Inflammatory macrophage treated with lipopolysaccharide for 4 hours (primary cell): ENCODE measurements at places on chromosomes 16 and 17.

- no peak for DNase-seq
These were observed 7.8 kb downstream of the KRT28 start for GRCh38 chr17:40791787-40792436.

- DNase-seq = peak; percentile 91
These were observed at the start of gene CCL7 for GRCh38 chr17:34269969-34270368. TSS of gene CCL7 (plus strand) at chr17:34270221. CDS start at chr17:34270291, 70 bp downstream.

- DNase-seq = no peak
These were observed 7.2 kb downstream of the POLR3E start for GRCh38 chr16:22304411-22304810.

DNA sequence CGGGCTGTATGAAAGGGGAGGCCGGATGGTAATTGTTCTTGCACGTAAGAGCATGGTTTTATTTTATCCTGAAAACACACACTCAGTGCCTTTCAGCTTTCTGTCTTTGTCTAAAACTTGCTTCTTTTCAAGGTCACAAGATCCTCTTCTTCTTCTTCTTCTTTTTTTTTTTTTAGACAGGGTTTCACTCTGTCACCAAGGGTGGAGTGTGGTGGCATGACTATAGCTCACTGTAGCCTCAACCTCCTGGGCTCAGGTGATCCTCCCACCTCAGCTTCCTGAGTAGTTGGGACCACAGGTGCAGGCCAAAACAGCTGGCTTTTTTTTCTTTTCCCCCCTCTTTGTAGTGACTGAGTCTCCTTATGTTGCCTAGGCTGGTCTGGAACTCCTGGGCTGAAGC, 15.9 kb upstream of the ZNF629 start:
- peak; percentile 58 for DNase-seq

DNA sequence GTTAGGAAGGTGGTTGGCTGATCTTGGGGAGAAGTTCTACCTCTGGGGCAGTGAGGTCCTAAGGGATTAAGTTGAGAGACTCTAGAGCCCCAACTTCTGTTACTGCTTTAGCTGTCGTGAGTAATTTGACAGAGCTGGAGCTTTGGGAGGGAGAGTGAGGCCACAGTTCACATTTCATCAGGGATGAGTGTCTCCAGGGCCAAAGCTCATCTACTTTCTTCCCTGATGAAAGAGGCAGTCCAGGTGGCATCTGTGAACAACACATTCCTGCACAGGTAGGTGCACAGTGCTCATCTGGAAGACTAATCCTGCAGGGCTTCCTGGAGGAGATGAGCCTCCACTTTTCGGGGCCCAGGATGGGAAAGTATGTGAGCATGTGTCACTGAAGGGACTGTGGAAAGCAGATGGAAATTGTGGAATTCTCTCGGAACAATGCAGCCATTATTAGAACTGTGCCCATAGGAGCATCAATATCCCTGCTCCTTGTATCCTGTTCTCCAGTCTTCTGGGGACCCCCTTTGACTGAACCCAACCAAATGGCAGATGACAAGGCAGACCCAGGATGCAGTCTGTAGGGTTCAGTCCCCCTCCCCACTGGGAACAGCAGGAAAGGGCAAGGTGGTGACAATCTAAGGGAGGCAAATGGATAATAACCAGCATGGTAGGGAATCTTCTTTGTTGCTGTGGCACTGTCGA, 9.0 kb downstream of the DYNLL2 start:
- DNase-seq = no peak
